Ureter (tissue), 1 donor: ENCODE measurements at places on chromosomes 12 and 14. TPM values are rescaled to one million over a fixed set of nuclear protein-coding genes. Genes with fewer than 3 reads are reported as not detected.

The LRRC43 gene
- total RNA-seq: 0.86 TPM

The RNASE3 gene
- not detected for total RNA-seq

The SPRYD4 gene
- total RNA-seq: 6.8 TPM

The GUCY2C gene
- not detected for total RNA-seq

The LRTM2 gene
- not detected for total RNA-seq

The PTPRR gene
- total RNA-seq: 1.7 TPM

The KCNJ8 gene
- total RNA-seq: 10.5 TPM

GRCh38 chr12:70719672-70720420 lies 82.6 kb upstream of the PTPRB start:
- no peak for DNase-seq

- no peak for DNase-seq
Observed at GRCh38 chr12:114226241-114226928, 179.6 kb downstream of the TBX5 start.

GRCh38 chr12:49539406-49540228 lies 787 bp downstream of the KCNH3 start:
- DNase-seq: no peak

- no peak for DNase-seq
Observed at GRCh38 chr14:102516531-102517391, 7.2 kb upstream of the ANKRD9 start.

DNA sequence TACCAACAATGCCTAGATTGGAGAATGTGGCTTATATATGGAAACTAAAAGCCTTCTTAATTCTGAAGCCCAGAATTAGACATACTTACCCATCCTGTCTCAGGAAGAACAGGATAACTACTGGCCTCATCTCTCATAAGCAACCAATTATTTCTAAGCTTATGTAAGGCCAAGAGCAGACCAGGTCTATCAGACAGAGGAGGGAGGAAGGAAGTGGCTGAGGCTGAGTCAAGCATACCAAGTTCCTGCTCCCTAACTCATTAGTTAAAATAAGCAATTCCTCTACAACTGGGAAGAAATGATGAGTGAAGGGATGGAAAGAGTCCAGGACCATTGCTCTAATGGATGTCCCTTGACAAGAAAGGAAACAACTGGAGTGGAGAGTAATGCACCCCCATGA lies 27.0 kb upstream of the INSM2 start:
- no peak for DNase-seq

GRCh38 chr12:40874868-40875267 lies 182.6 kb downstream of the CNTN1 start:
- DNase-seq: no peak

DNA sequence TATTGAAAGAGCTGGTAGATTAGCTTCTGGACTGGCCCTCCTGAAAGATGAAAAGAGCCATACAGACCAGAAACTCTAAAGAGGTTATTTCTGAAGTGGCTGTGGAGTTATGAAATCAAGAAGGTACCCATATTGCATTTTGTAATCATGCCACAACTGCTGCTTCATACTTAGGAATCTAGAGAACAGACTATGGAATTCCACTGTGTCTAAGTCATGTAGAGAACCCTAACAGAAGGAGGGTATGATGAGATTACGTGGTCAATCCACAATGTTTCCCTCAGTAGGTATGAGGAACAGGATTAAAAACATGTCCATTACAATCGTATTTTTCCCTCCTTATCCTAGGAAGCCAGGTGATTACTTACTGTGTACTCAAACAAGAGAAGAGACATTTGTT lies 708.8 kb downstream of the RERGL start:
- no peak for DNase-seq

DNA sequence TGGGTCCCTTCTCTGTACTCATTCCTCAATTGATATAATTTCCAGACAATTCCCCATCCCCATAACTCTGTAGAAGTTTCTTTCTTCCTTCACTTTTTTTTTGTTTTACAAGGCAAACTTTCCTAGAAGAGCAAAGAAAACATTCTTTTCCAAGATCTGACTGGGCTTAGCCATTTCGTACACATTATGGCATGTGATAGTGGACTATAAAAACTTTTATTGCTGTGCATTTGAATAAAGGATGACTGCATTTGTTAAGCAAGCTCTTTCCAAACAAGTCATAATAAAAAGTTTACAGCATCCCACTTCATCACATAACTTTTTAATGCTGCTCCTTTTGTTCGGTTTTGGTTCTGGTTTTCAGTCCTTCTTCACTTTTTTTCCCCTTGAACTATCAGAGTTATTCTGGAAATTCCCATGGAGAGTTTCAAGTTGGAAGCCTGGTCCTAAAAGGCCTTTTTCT lies 231.0 kb upstream of the HMGA2 start:
- DNase-seq: no peak
